ENCODE measurements at places on chromosomes 13 and 19.
A peak's percentile ranks its signal among the peaks of the same experiment; 100 is the strongest.

DNA sequence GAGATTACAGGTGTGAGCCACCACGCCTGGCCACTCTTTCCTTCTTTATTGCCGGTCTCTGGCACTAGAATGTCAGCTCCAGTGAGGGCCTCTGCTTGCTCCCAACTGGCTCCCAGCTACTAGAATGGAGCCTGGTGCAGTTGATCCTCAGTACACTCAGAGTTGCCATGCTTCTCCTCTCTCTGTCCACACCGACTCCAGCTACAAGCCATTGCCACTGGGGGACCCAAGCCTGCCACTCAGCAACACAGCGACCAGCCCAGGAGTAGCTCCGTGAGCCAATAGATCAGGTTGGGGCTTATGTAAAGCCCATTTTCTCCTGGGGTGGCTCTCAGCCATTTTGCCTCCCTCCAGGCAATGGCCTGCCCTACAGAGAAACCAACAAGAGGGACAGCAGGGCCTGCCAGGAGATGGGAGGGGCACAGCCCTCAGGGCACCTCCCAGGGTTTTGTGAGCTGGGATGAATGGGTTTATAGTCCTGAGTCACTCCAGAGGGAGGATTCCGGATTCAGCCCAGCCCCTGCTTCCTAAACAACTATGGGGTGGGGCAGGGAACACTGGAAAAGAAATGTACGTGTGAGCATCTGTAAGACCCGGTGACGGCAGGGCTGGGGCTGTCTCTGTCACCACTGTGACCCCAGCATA, 36.5 kb downstream of the OPA3 start:
- no peak for DNase-seq

DNA sequence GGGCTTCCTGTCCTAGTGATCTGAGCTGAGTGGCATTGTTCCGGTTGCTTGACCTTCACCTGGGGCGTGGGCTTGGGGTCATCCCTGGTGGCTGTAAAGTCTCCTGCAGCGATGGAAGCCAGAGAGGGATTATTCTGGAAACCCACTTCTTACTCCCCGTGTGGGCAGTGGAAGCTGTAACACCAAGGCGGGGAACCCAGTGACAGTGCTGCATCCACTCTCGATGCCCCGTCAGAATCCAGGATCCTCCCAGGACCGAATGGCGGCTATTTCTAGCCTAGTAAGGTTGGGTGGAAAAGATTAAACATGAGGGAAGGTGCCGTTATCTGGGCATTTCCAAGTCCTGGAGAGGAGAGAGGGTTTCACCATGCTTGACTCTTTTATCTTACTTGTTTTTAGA, 280.6 kb downstream of the ZNF536 start:
- no peak for DNase-seq

- DNase-seq: no peak
Observed at GRCh38 chr13:34258646-34259386, 440.9 kb downstream of the RFC3 start.

- DNase-seq: no peak
Observed at GRCh38 chr19:2460245-2460644, 3.5 kb upstream of the LMNB2 start.

DNA sequence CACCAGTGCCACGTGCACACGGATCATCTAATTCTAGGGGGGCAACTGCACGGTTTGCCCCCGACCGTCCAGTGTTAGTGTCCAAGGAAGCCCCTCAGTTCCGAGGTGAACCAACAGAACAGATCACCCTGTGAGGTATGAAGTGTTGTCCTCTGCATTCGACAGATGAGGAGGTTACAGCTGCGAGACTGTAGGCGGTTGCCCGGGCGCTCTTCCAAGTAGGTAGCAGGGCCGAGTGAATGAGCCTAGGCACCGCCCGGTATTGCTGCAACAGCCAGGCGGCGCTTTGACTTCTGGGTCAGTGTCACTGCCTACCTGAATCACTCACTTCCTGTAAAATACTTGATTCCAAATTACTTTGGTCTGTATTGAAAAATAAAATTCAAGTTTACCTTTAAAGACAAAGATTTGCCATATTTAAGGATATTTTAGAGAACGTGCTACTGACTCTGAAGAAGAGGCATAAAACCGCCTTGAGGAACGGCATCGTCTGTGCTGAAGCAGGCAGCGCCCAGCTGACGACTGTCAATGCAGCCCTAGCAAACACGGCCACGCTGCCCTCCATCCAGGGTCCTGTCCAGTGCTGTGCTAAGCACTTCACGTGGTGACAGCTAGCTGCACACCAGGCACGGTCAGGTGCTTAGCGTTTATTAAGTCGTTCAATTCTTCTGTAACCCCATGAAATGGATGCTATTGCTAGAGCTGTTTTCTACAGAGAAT, 19.3 kb upstream of the RASA3 start:
- peak; percentile 67 for DNase-seq

GRCh38 chr19:42465827-42466280, 23.1 kb upstream of the CXCL17 start:
- no peak for DNase-seq

GRCh38 chr13:110637747-110638146, 22.4 kb downstream of the NAXD start:
- no peak for DNase-seq

GRCh38 chr19:17121736-17122293, 46.2 kb downstream of the MYO9B start:
- DNase-seq: no peak

- DNase-seq: no peak
Observed at GRCh38 chr13:25300861-25301346, 521 bp upstream of the NUP58 start.

- DNase-seq: no peak
Observed at GRCh38 chr19:4754248-4754647, 30.6 kb upstream of the DPP9 start.

DNA sequence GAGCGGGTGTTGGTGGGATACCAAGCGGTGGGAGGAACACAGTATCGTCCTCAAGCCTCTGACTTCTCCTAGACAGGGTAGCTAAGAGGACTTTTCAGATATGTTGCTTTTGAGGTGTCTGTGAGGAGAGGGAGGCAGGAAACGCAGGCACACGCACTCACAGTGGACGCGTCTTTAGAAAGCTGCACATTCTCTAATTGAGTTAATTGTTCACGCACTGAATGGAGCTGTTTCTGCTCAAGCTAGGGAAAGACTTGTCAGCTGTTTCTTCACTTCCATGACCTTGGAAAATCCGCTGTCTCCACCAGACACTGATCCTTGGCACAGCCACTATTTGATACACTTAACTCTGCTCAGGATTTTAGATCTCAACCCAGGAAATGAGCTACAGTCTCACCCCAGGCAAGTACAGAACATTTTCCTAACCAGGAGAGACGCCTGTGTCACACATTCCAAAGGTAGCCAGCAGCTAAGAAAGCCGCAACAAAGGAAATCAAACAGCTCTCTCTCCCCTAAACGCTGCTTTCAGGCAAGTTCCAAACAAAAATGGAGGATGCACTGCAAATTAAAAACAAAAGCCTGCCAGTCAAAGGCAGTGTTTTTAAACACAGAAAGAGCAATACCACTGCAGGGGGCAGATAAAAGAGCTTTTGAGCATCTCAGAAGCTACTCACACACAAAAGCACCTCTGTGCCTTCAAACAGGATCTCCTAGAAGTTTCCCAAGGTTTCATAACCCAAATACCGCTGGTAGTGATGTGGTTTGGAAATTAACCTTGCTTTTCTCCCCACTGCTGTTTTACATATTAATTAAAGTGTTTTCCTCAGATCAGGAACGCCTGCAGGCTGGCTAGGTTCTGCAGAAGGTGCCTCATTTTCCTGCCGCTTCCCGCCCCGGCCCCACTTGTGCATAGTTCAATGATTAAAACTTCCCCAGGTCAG, 57.3 kb downstream of the IRS2 start:
- DNase-seq: no peak

DNA sequence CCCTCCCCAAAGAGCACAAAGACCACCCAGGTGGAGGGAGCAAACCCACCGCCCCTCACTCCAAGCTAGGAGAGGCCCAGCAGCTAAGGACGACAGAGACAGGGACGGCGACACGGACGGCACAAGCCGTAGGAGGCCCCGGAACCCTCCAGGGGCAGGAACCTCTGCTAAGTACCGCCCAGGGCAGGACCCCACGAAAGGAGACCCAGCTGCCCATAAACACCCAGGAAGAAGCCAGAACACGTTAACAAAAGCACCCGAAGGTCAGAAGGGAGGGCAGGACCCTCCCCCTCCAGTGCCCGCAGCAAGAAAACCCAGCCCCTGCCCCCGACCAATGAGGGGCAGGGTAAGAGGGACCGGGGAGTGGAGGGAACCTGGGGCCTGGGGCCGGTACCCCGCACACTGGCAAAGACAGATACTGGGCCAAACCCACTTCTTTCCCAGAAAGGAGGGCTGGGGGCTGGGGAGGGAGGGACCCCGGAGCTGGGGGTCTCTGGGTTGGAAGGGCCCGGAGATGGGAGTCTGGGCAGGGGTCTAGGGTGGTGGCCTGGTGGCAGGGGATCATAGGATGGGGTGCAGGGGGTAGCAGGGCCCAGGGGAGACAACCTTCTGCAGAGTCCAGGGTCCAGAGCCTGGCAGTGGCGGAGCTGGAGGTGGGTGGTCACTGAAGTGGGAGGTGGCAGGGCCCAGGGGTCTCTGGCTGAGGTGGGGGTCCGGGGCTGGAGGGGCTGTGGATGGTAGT, 2.4 kb downstream of the BTBD2 start:
- DNase-seq: no peak

- DNase-seq: no peak
Observed at GRCh38 chr13:43846496-43847158, 32.9 kb downstream of the CCDC122 start.

GRCh38 chr19:2841855-2842574, 740 bp downstream of the ZNF555 start:
- DNase-seq: no peak

DNA sequence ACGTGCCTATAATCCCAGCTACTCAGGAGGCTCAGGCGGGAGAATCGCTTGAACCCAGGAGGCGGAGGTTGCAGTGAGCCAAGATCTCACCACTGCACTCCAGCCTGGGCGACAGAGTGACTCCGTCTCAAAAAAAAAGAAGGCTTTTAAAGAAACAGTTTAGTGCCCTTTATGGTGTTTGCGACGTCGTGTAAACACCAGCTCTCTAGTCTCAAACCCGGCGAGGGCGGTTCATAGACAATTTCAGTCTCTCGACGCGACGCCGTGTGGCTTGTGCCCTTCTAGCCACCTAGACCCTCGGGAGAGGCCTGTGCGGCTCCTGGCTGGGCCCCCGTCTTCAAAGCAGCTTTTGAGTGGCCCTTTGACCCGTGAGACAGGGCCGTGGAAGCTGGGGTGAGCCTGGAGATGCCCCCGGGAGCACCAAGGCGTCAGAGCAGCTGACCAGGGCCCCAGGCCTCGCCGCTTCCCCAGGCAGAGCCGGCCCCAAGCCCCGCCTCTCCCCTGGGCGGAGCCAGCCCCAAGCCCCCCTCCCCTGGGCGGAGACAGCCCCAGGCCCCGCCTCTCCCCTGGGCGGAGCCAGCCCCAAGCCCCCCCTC, 5.0 kb upstream of the MADCAM1 start:
- no peak for DNase-seq

Measured in stimulated activated CD4-positive, alpha-beta T cell treated with anti-CD3 and anti-CD28 coated beads, Interleukin-4, amount 100 ng/mL, for 4 hours (primary cell).